Fibroblast of lung (primary cell): ENCODE measurements at places on chromosomes 13 and 19. TPM values are rescaled to one million over a fixed set of nuclear protein-coding genes. Genes with fewer than 3 reads are reported as not detected.

The CEP89 gene
- 6.3 and 9.8 TPM in 2 replicates for total RNA-seq

The PHLDB3 gene
- total RNA-seq = 22.3 and 35.8 TPM in 2 replicates

The SMARCA4 gene
- total RNA-seq = 35.7 and 61.1 TPM in 2 replicates

GRCh38 chr13:34941436-34941834 lies 635 bp upstream of the NBEA start:
- H3K4me1 ChIP-seq = peaks cover 5% of the 10 kb centered on the region
- H3K36me3 ChIP-seq = no peaks in the 10 kb centered on the region
- no peak overlapping the region for H3K27ac ChIP-seq
- H3K4me3 ChIP-seq = peak overlapping the region; percentile 38

DNA sequence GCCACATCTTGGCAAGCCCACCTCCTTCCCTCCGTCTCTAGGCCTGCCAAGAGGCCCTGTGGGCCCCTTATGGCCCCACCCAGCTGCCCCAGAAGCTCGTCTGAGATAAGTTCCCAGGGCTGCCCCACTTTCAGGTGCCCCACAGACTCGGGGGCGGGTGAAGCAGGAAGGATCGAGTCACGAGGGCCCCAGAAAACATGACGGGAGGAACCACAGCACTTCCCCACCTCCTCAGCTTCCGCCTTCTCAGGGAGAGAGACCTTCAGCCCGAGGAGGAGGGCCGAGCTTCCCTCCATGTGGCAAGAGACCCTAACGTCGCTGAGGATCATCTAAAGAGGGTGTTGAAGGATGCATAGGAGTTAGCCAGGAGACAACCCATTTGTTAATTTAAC lies 4.5 kb upstream of the IL12RB1 start:
- no peaks in the 10 kb centered on the region for H3K27me3 ChIP-seq
- no peak overlapping the region for H3K27ac ChIP-seq
- no peak for DNase-seq
- H3K4me1 ChIP-seq = no peaks in the 10 kb centered on the region
